Right kidney (tissue), 9 donors: ENCODE measurements at places on chromosomes 7 and 10.

DNA sequence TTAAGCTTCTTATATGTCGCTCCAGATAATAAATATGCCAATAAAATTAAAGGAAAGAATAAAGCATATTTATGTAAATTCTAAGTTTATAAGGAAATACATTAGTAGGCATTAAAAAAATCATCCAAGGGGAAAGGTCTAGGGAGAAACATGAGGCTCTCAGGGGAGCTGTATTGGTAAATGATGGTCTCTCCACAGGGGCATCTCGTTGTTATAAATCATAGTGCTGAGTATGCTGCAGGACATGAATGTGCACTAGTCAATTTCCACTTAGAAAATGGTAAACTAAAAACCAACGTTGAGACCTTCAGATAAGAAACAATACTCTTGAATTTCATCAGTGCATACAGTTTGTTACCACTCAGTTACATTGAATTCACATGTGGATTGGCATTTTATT lies 194.0 kb upstream of the AHR start:
- no peak for DNase-seq

DNA sequence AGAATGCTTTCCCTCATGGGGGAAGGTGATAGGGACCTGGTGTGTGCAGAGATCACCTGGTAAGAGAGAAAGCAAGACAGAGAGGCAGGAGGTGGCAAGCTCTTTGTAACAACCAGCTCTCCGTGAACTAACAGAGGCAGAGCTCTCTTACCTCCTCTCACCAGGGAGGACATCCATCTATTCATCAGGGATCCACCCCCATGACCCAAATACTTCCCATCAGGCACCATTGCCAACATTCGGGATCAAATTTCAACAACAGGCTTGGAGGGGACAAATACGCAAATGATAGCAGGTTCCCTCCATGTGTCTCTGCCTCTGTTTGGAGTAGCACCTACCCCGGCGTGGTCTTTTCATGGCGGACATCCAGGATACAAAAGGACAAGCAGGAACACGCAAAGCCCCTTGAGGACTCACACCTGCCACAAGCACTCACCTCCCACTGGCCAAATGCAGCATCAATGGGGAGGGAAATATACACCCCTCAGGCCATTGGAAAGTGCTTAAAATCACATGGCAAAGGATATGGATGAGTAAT lies 431.2 kb upstream of the AUTS2 start:
- no peak for DNase-seq

- DNase-seq = no peak
Measured at GRCh38 chr10:113537672-113538071, 15.2 kb upstream of the HABP2 start.

DNA sequence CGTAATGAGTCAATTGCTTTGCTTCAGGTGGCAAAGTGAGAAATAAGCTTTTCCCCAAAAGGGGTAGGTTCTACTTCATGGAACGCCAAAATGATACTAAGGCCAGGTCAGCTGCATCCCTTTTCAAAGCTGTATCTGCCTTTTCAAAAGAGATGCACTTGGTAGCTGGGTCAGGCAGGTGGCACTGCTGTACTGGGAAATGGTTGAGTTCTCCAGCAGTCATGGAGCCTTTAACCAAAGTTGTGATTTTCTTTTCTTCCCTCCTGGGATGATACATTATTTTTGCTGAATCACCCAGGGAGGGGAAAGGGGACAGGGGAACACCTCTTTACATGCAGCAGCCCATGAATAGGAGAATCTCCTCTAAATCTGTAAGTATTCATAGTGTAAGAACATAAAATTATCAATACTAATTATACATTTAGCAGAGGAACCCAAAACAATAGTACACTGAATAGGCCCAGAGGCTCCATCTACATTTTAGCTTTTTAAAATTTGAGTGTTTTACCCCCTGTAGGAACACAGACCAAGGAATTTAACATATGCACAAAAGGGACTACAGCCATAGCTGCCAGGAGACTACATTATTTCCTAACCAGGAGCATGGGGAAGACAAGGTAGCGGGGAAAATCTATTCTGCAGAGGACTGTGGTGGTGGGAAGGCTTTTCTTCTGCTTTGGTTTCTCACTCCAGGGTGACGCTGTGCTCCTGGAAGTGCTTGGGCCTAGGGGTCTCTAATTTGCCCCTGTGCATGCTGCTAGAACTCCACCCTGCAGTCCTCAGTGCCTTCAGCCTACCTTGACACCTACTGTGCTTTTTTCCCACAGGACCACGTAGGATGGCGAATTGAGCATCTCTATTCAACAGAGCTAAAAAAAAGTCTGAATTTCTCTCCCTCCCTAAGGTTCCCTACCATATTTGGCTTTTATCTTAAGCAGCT lies 6.4 kb upstream of the GPR22 start:
- no peak for DNase-seq

- no peak for DNase-seq
Measured at GRCh38 chr7:6157685-6158423, 114.6 kb downstream of the CYTH3 start.

- DNase-seq = no peak
Measured at GRCh38 chr10:6274040-6274439, 71.3 kb downstream of the PFKFB3 start.

- DNase-seq = no peak
Measured at GRCh38 chr7:44609829-44610228, 3.4 kb downstream of the OGDH start.

GRCh38 chr10:90958781-90959180 lies 37.9 kb upstream of the ANKRD1 start:
- no peak for DNase-seq

GRCh38 chr7:139772873-139773272 lies 4.9 kb downstream of the HIPK2 start:
- no peak for DNase-seq

- peak; percentile 13 for DNase-seq
Measured at GRCh38 chr7:106425017-106425719, 140.4 kb upstream of the NAMPT start.

GRCh38 chr10:103184615-103185014 lies 8.5 kb downstream of the NT5C2 start:
- DNase-seq = no peak

- no peak for DNase-seq
Measured at GRCh38 chr7:36979810-36980248, 255.5 kb upstream of the AOAH start.

DNA sequence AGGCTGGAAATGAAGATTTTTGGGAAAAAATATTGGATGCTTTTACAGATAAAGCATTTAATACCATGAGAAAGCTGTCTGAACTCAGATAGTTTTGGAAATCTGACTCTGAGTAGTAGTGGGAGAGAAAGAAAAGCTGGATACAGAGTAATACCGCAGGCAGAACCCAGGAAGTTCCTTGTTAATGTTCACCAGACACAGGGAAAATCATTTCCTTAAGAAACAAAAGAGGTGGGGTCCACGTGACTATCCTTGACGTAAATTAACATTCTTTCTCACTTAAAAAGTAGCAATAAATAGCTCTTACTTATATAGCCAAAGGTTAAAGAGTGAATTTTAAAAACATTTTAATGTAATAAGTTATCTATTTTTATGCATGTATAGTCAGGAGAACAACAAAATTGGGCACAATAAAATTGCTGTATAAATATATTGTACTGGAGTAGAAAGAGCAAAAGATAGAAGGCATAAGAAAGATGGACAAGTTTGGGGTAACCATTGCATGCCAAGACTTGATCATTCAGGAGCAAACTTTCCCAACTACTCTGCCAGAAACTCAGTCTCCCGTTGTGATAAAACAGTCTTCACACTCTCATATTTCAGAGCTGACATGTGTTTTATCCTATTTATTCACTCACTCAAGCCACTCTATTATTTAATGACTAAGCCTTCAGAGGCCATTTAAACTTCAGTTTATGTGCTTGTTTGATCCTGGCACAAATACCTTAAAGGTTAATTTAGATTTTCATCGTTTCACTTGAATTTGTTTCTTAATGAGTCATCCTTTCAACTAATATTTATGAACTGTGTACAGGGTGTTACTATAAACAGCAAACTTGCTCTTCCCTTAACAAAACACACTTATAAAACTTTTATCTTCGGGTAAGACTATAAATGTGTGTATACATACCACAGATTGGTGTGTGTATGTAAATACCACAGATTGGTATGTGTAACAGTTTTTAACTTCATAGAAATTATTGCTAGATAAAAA lies 143.1 kb downstream of the GNAI1 start:
- DNase-seq = peak; percentile 31

DNA sequence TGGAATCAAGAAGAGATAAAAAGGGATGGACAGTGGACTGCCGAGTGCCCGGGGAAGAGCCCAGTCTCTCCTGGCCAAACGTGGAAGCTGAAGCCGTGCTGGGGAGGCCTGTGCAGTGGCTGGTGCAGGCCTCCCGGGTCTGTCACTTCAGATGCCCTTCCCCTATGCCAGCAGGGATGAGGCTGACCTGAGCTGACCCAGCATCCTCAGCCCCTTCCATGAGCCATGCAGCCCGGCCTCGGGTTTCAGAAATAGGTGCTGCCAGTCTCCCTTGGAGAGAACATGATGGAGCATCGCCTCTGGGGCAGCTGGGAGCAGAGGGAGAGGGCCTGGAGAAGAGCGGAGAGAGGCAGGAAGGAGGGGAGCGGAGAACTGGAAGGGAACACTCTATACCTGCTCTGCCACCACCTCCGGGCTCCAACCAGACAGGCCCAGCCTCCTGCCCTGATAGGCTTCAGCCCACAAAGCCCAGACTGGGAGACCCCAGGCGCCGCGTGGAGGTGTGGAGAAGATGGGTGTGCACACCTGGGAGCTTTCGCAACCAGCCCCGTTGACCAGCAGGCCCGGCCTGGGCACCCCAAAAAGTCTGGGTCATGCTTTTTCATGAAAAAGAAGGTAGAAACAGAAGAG lies 68.6 kb upstream of the PPP2R2D start:
- no peak for DNase-seq

DNA sequence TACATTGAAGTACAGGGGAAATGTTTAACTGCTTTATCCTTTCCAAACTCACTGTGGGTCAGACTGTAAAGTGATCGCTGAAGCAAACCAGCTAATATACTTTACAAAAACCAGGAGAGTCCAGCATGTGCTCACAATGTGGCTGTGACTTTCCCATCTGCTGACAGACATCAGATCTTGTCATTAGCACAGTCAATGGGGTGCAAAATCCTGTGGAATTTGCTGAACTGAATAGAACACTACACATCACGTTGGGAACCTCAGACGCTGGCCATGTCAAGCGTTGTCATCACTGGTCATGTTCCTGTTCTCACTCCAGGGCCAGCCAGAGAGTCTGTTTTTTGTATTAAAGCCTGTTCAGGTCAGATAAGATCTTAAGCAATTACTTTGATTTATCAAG lies 83.4 kb downstream of the AGMO start:
- DNase-seq = no peak

DNA sequence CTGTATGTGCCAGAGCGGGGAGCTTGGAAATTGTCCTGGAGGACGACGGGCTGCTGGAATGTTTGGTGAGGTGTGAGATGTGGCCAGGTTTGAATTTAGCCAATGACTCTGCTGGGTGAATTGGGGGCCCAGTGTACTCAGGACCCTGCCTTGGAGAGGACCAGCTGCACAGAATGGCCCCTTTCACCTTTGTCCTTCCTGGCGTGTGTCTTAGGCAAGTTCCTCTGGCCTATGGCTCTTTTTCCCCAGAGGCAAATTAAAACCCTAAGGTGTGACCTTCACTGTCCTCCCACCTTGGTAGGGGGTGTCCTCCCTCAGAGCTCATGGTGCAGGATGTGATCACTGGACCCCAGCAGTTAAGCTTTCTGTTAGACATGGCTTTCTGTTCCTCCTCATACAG lies 47.8 kb downstream of the CXCL12 start:
- DNase-seq = no peak

GRCh38 chr10:43409385-43410109 lies 561 bp upstream of the HNRNPF start:
- DNase-seq = peak; percentile 81

GRCh38 chr10:129277841-129278240 lies 189.2 kb upstream of the MGMT start:
- no peak for DNase-seq

- no peak for DNase-seq
Measured at GRCh38 chr10:48760983-48761382, 76.3 kb downstream of the WDFY4 start.

DNA sequence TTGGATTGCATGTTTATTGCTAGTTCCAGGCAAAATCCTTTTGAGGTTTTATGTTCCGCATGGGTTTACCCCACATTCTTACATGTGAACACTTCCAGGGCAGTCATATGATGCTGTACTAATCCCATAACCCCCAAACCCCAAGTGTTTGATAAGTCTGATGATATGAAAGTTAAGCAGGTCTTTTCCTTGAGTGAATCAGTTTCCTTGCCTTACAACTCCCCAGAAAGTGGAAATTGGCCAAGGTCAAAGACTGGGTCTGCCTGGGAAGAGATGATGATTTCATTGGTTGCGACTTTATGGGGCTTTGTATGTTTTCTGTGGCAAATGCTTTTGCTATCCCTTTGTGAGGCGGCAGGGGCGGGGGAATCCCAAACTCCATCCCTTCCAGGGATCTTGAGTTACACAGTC lies 24.7 kb downstream of the AFAP1L2 start:
- no peak for DNase-seq

GRCh38 chr7:88789480-88790064 lies 6.0 kb downstream of the TEX47 start:
- DNase-seq = no peak

- DNase-seq = no peak
Measured at GRCh38 chr10:73083221-73083620, 13.4 kb downstream of the P4HA1 start.
